ENCODE measurements at places on chromosomes 12 and 14.

GRCh38 chr14:75011356-75011994, 8.8 kb downstream of the EIF2B2 start:
- DNase-seq, result no peak

GRCh38 chr14:71398450-71398849, 491.2 kb downstream of the PCNX1 start:
- DNase-seq, result no peak

DNA sequence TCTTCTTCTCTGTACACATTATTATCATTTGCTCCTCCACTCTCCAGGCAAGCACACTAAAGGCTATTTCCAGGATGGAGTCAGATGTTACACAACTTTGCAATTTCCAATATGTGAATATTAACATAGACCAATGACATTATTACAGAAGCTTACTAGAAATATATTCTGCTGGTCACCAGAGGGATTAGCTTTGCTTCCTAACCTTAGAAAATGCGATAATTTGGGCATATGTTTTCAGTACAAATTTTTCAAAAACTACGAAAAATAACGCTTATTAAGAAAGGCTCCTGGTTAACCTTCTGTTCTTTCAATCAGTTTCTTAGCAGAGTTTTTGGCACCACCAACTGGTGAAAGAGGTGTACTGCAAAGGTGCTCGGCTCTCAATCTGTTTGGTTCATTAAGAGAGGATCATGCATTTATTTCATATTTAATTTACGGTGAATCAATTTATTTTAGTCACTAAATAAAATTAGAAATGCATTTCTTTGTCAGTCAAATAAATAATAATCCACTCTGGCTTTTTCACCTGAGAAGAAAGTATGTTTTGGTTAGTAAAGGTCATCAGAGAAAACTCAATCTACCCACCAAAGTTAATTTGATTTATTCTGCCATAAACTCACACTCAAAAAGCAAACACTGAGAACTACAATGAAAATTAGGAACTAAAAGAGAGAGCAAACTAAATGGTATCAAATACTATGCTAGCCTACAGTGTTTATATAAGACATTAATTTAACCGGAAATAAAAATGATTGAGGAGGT, 39.2 kb downstream of the EFCAB11 start:
- no peak for DNase-seq

GRCh38 chr14:101557811-101558738, 3.2 kb upstream of the DIO3 start:
- DNase-seq, result no peak

DNA sequence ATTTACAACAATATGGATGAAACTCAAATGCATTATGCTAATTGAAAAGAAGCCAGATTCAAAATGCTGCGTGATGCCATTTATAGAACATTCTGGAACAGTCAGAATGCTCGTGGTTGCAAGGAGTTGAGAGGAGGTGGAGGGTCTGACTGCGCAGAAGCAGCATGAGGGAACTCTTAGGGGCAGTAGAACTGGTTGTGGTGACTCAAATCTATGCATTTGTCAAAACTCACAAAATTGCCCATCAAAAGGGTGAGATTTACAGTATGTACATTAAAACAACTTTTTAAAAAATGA, 113.7 kb upstream of the PDZRN4 start:
- DNase-seq, result no peak

DNA sequence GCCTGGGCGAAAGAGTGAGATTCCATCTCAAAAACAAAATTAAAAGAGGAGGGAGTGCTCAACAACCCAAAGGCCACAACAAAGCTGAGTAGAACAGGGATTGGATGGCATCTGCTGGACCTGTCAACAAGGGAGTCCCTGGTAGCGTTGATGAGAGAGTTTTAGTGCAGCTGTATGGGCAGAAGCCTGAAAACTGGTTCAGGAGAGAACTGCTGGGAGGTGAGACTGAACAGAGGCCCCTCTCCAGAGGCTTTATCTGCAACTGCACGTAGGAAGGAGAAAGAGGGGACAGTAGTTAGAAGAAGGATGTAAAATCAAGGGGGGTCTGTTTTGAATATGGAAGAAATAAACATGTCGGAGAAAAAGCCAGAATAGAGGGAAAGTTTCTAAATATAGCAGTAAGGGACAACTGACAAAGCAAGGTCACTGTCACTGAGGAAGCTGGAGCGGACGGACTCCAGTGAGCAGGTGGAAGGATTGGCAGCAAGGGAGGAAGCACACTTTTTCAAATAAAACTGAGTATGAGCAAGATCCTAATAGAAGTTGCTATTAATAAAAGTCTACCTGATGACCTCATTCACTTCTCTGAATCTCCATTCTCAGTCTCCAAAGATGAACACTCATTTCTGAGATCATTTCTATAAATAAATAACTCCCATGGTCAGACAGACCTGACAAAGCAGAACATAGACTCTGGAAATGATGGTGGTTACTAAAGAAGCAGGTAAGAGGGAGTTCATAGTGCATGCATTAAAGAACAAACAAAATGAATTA, 11.8 kb upstream of the ATF1 start:
- no peak for DNase-seq

Data from left ventricle myocardium superior (tissue), 1 donor.